CD4-positive, alpha-beta T cell treated with Interleukin-2 at 100 ng/mL for 4 hours (primary cell): ENCODE measurements at places on chromosomes 4 and X.

DNA sequence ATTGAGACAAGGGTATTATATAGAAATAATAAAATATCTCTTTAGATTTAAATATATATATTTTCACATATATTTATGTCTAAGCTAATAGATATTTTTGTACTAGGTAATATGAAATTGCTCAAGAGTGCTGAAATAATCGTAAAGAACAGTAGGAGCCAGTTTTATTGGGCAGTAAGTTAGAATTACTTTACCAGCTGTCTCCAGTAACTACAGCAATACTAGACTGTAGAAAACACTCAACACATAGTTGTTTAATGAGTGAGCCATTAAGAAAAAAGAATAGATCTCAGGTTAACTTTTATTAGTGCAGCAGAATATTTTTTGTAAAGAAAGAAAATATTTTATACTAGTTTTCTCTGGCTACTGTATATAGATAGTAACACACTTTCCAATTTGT, 715.2 kb downstream of the TRIML1 start:
- DNase-seq = no peak

- DNase-seq = no peak
Measured at GRCh38 chr4:3688018-3688998, 77.9 kb upstream of the ADRA2C start.

GRCh38 chrX:132802033-132802432, 156.4 kb downstream of the HS6ST2 start:
- no peak for DNase-seq

GRCh38 chr4:130257271-130257670, 1161.3 kb downstream of the C4orf33 start:
- DNase-seq = no peak

DNA sequence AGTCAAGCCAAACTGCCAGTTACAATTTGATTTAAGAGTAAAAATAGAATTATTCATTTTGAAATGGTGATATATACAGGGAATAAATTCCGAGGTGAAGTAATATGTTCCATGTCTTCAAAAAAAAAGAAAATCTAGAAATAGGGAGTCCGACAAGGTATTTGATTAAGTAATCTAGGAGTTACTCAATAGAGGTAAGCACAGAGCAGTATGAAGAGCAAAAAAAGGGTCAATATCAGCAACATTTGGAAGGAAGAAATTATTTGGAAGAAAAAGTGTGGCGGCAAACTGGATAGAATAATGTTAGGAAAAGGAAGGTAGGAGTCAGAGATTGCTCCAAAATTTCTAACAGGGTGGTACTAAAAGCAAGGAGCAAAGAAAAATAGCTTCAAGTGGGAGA, 113.7 kb upstream of the BMP3 start:
- no peak for DNase-seq
